Stimulated activated CD8-positive, alpha-beta memory T cell treated with anti-CD3 and anti-CD28 coated beads, Interleukin-4, amount 100 ng/mL, for 4 hours (primary cell): ENCODE measurements at places on chromosomes 1 and 21.

DNA sequence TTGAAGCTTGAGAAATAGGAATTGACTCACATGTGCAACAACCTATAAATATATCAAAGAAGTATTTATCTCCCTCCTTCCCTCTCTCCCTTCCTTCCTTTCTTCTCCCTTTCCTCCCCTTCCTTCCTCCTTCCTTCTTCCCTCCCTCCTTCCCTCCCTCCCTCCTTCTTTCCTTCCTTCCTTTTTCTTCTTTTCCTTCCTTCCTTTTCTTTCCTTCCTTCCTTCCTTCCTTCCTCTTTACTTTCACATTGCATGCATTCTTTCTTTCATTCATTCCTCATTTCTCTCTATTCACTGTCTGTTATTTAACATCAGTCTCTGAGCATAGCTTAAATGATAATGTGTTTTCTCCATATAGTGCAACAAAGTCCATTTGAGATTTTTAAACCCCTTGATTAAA, 214.2 kb downstream of the CHRM3 start:
- DNase-seq, result no peak

DNA sequence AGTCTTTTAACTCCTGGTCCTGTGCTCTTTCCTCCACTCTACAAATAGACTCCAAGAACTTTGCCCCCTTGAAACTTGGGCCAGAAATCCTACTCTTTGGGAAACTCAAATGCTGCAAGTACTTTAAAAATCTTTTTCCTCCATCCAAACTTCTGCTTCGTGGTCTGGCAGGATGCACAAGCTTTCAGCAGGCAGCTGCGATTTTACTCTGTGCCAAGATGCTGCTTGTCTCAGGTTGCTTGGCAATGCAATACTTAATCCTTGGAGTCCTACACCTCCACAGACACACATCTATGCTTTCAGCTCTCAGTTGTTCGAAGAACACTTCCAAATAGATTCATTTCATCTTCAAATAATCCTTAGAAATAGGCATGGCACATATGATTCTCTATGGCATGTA, 435.3 kb upstream of the USP24 start:
- DNase-seq, result no peak

- no peak for DNase-seq
Measured at GRCh38 chr21:42581993-42582786, 68.5 kb downstream of the SLC37A1 start.

- DNase-seq, result no peak
Measured at GRCh38 chr1:156149374-156150332, 3.7 kb upstream of the SEMA4A start.

DNA sequence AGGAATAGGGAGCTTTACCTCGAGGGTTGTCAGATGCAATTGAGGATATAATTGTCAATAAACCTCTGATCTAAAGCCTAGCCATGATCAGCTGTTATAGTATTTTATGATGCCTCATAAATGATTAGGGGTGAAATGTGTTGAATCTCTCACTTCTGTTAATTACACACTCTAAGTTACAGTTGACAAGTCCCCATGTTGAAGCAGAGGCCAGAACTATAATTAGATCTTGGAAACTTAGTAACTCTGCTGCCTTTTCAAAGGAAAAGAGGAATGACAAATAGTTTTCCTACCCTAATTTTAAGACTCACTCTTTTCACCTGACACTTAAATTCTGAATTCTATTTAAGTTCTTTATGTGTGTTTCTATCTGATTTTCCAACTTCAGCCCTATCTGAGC, 33.8 kb downstream of the CCSAP start:
- DNase-seq, result no peak

DNA sequence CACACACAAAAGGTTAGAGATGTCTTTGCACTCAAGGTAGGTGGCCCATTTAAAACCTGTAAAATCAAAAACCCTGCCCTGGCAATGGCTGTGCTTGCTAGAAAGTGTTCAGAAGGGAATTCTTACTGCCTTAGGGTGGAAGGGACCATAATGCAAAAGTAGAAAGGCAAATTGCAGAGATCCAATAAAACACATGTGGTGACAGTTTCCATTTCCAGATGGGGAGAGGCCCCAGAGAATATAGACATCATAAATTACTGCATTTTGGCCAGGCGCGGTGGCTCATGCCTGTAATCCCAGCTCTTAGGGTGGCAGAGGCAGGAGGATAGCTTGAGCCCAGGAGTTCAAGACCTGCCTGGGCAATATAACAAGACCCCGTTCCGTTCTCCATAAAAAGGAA, 13.0 kb downstream of the FMO1 start:
- DNase-seq, result no peak

GRCh38 chr1:107830075-107830474, 134.9 kb downstream of the VAV3 start:
- DNase-seq, result no peak

GRCh38 chr21:28671549-28672195, 321.0 kb downstream of the LTN1 start:
- DNase-seq, result no peak
